Spleen (tissue), 13 donors: ENCODE measurements at places on chromosomes 7 and 10.
A peak's percentile ranks its signal among the peaks of the same experiment; 100 is the strongest.

GRCh38 chr7:133056370-133057238, 25.3 kb downstream of the CHCHD3 start:
- H3K27ac ChIP-seq, result no peak overlapping the region
- H3K27me3 ChIP-seq, result no peaks in the 10 kb centered on the region
- H3K4me1 ChIP-seq, result peaks cover 3% of the 10 kb centered on the region
- no peak for DNase-seq

DNA sequence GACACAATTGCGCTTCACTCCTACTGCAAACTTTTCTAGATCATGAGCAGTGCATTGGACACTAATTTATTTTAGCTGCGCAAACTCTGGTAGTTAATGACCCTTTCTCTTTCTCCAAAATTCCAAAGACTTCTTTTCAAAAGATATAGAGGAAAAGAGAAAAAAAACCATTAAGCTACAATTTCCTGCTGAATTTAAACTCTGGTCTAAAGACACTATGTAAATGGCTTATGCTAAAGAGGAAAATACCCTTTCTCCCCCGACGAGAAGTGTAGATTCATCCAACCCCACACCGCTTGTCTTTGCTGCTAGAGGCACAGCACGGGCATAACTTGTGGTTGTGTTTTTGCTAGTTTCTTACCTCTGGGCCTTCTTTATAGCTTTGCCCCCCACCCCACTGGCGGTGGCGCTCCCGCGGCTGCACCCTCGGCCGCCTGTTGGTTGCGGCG, 84.1 kb downstream of the SNX10 start:
- H3K27ac ChIP-seq, result peak overlapping the region; percentile 70
- H3K27me3 ChIP-seq, result no peaks in the 10 kb centered on the region
- H3K4me1 ChIP-seq, result peaks cover 20% of the 10 kb centered on the region
- H3K4me3 ChIP-seq, result peak overlapping the region; percentile 45
- DNase-seq, result no peak

- no peak for DNase-seq
- H3K4me3 ChIP-seq, result no peak overlapping the region
- H3K4me1 ChIP-seq, result peaks cover 19% of the 10 kb centered on the region
- H3K27me3 ChIP-seq, result no peaks in the 10 kb centered on the region
- H3K36me3 ChIP-seq, result no peaks in the 10 kb centered on the region
- H3K27ac ChIP-seq, result no peak overlapping the region
Measured at GRCh38 chr10:102542800-102543418, 39.1 kb downstream of the SUFU start.

DNA sequence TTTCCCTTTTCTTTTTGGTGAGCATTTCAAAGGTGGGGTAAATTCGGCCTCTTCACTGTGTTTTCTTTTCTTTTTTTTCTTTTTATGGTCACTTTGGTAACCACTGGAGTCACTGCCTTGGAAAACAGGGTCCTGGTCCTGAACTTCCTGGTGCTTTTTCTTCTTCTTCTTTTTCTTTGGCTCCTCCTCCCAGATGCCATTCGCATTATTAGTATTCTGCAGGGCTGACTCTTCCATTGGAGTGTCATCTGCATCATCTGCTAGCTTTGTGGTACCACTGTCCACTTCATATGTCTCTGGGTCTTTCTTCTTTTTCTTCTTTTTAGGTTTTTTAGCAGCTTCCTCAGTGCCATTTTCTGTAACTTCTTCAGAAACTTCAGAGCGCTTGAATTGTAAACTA, 10.5 kb downstream of the POLR1F start:
- H3K4me1 ChIP-seq, result no peaks in the 10 kb centered on the region
- DNase-seq, result no peak
- no peak overlapping the region for H3K27ac ChIP-seq
- H3K4me3 ChIP-seq, result no peak overlapping the region

DNA sequence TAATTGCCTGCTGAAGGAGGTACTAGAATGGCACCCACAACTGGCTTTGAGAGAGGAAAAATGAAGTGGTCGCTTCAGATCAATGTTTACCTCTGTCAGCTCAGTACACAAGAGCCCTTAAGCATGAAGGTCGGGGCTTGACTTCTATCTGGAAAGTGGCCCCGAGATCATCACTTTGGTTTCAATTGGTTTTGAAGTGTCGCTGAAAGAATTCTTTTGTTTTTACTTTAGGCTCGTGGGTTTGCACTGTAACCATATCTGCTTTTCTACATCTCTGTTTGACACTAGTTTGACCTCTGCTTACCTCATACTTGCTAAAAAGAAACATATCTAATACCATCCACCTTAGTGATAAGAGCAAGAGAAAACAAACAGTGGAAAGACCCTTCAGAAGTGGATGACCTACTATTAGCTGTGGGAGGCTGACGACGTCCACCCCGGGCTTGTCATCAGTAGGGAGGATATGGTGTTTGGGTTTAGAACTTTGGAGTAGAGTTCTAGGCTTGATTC, 361.8 kb downstream of the GATA3 start:
- H3K4me1 ChIP-seq, result no peaks in the 10 kb centered on the region
- H3K4me3 ChIP-seq, result no peak overlapping the region
- no peaks in the 10 kb centered on the region for H3K27me3 ChIP-seq
- no peak overlapping the region for H3K27ac ChIP-seq

GRCh38 chr7:16934722-16935340, 53.0 kb upstream of the AGR3 start:
- no peaks in the 10 kb centered on the region for H3K36me3 ChIP-seq
- no peaks in the 10 kb centered on the region for H3K27me3 ChIP-seq
- H3K4me1 ChIP-seq, result peaks cover 15% of the 10 kb centered on the region
- no peak overlapping the region for H3K4me3 ChIP-seq

- no peaks in the 10 kb centered on the region for H3K27me3 ChIP-seq
- H3K36me3 ChIP-seq, result no peaks in the 10 kb centered on the region
- H3K4me1 ChIP-seq, result peaks cover 63% of the 10 kb centered on the region
Measured at GRCh38 chr7:130940326-130940725, 206.3 kb upstream of the KLF14 start.

DNA sequence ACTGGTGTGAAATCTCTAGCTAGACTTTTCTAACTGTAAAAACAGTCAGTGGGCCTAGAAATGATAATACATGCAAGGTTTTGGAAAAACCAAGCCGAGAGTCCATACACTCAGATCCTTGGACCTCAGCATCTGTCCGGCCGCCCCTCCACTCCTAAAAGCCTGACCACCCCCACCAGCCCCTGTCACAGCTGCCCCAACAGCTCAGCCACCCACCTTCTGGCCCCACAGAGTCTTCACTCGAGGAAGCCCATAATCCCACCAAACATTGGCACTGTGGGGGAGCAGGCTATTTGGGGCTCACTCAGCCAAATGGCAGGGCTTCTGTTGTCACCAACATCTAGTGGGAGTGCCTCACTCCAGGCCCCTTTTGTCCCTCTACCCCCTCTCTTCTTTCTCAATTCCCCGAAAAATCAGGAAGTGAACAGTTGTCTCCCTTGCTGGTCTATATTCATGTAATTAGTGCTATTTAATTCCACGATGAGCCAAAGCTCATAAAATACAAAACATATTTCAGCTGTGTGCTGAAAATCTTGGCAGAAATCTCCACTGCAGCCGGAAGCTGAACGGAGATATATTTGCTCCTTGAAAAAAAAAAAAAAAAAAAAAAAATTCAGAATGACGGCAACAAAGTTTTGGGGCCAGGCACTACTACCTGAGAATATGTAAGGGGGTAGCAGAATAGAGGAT, 55.5 kb downstream of the PLXNA4 start:
- H3K27me3 ChIP-seq, result no peaks in the 10 kb centered on the region
- no peaks in the 10 kb centered on the region for H3K4me1 ChIP-seq

DNA sequence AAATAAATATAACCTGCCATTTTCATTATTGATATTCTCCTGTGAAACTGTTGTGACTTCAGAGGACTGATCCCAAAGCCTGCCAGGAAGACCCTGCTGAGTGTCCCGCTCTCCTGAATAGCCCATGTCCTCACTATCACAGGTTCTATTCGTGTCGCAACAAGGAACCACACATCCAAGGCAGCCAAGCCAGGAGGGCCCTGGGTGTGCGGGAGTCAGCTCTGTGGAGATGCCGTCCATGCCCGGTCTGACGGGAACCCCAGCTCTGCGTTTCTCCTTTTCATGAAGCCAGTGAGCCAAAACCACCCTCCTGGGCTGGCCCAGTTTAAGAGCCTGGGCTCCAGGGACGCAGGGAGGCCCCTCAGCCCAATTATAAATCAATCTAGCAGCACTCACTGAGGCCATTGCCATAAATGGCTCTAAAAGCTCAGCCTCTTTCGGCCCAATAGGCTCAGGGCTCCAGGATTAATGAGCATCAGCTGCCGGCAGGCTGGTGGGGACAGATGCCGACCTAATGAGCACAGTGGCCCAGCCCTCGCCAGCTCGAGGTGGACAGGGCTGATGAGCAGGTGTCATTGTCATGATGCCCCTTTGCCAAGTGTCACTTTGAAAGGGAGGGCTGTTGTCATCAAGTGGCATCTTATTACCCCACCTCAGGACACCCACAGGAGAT, 177.9 kb downstream of the PLXNA4 start:
- peaks cover 18% of the 10 kb centered on the region for H3K4me1 ChIP-seq
- no peak overlapping the region for H3K27ac ChIP-seq
- no peak overlapping the region for H3K4me3 ChIP-seq

- no peak overlapping the region for H3K4me3 ChIP-seq
- no peaks in the 10 kb centered on the region for H3K27me3 ChIP-seq
- H3K4me1 ChIP-seq, result no peaks in the 10 kb centered on the region
Measured at GRCh38 chr7:102214477-102215072, 72.1 kb upstream of the SH2B2 start.

- DNase-seq, result no peak
- no peak overlapping the region for H3K27ac ChIP-seq
- H3K36me3 ChIP-seq, result no peaks in the 10 kb centered on the region
- H3K27me3 ChIP-seq, result no peaks in the 10 kb centered on the region
Measured at GRCh38 chr7:118573085-118573484, 348.6 kb downstream of the ANKRD7 start.

- no peaks in the 10 kb centered on the region for H3K27me3 ChIP-seq
- H3K4me3 ChIP-seq, result peak within 1 kb of the TSS; percentile 88
- H3K36me3 ChIP-seq, result no peaks in the 10 kb centered on the region
- peak within 1 kb of the TSS; percentile 88 for H3K27ac ChIP-seq
- H3K4me1 ChIP-seq, result peaks cover 15% of the 10 kb centered on the region
Measured at GRCh38 chr7:128937647-128938543, at the start of gene IRF5. IRF5 (plus strand) TSS chr7:128937927; CDS start chr7:128942082, 4,155 bp downstream.

GRCh38 chr7:154777023-154777422, 225.9 kb downstream of the PAXIP1 start:
- no peaks in the 10 kb centered on the region for H3K27me3 ChIP-seq
- no peak overlapping the region for H3K4me3 ChIP-seq
- no peaks in the 10 kb centered on the region for H3K4me1 ChIP-seq
- H3K27ac ChIP-seq, result no peak overlapping the region

GRCh38 chr10:12875100-12875499, 126.4 kb downstream of the CCDC3 start:
- no peak overlapping the region for H3K27ac ChIP-seq
- H3K27me3 ChIP-seq, result no peaks in the 10 kb centered on the region
- no peak for DNase-seq
- H3K4me3 ChIP-seq, result no peak overlapping the region
- H3K36me3 ChIP-seq, result no peaks in the 10 kb centered on the region

DNA sequence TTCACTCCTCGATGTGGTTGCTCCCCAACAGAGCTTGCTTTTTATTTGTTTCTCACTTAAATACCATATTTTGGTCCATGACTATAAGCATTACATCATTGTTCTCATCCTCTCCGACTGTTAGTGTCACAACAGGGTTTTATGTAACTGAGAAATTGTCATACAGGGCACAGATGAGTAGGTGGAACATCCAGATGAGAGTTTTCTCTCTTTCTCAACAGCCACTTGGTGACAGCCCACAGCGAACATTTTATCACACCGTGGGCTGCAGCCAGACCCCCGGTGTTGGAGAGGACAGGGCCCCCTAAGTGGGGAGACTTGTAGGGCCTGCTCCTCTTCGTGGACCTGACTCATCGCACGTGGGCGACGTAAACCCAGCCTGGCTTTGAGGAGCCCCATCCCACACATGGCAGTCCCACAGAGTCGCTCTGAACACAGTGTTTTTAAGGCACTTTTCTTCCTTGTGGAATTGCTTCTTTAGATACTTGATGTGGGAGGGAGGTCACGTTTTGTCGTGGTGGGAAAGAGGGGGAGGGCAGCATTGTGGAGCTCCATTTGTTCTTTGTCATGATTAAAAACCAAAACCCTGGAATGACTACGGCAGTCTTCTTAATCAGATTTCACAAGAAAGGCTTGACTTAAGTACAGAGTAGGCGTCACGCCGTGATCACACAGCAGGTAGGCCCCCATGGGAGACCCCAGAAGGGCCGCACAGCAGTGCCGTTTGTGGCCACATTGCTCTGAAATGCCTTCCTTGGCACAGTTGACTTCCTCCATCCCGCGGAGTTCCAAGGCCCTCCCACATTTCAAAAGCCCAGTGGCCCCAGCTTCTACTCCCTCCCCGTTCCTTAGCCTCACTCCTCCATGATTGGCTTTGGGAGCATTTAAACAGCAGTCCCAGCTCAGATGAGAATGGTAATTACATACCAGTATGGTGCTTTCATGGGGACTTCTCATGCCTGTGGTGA, 220.6 kb downstream of the CCDC3 start:
- no peaks in the 10 kb centered on the region for H3K4me1 ChIP-seq
- H3K27me3 ChIP-seq, result no peaks in the 10 kb centered on the region
- H3K4me3 ChIP-seq, result no peak overlapping the region

DNA sequence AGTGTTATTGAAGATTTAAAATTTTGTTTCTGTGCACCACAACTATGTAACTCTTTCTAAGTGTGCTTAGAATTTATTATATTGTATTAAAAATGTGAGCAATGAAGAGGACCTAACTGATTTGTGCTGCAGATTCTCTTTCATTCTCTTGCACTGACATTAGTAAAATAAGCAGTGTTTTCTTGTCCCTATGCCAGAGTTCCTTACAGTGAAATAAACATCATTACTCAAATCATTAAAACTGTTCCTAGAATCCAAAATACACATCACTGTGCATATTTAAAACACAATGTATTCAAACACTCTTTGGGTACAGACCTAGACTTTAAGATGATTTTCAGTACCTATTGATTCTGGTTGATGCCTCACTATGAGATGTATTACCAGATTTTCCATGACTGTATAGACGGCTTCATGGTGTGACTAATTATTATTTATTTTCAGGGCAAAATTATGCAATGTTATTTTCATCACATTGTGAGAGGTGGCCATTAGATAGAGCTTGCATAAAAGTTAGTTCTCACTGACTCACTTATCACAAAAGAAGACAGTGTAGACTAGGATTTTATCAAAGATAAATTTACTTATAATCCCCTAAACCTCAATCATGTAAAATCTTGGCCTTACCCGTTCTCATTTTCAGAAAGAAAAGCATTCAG, 93.4 kb downstream of the PTPRZ1 start:
- H3K4me3 ChIP-seq, result no peak overlapping the region
- no peaks in the 10 kb centered on the region for H3K4me1 ChIP-seq
- H3K27me3 ChIP-seq, result no peaks in the 10 kb centered on the region
- no peak for DNase-seq
- H3K36me3 ChIP-seq, result no peaks in the 10 kb centered on the region

DNA sequence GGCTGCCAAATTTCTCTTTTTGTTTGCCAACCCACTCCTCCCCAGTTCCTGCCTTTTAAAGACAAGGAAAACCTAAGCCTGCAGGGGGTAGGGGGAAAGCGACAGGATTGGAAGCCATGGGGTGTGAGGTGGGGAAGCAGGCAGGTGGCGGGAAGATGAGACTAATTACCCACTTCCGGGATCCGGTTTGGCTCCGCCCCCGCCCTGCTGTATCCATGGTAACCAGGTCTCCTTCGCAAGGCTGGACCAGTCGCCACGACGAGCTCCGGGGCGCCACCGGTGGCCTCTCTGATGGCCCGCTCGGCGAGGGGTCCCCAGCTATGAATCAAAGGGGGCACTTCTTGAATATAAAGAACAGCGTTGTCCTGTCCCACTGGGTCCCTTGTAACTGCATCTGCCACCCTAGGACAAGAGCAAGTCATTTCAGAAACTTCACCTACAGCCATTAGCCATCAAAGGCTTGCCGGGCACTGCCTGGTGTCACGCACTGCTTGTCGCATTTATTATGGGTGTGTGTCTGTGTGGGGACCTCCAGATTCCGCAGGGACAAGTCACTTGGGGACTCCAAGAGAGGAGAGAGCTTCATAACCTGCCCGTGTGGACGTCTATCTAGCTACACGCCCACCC, 55.4 kb upstream of the LMTK2 start:
- DNase-seq, result no peak
- H3K4me3 ChIP-seq, result no peak overlapping the region
- H3K36me3 ChIP-seq, result no peaks in the 10 kb centered on the region
